Calu3 (cell line): ENCODE measurements at places on chromosomes 4 and X.

DNA sequence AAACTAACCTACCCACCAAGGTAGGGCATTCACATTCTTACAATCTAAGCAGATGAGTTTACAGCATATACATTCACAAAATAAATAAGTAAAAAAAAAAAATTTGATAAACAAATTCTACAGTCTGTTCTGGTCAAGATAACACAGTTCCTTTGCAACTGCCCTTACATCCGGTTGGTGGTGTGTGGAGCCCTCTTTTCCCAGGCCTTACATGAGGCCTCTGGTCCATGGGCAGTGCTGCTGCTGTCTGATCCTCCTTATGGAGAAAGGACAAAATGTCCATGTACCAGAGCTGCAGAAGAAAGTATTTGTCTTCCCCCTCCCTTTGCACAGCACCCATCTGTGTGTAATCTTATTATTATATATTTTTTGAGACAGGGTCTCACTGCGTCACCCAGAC, 2.2 kb upstream of the SEPTIN11 start:
- no peak for DNase-seq

GRCh38 chr4:176034936-176035335, 30.7 kb upstream of the WDR17 start:
- no peak for DNase-seq

GRCh38 chrX:108313669-108314068, 124.6 kb downstream of the COL4A6 start:
- DNase-seq = no peak

DNA sequence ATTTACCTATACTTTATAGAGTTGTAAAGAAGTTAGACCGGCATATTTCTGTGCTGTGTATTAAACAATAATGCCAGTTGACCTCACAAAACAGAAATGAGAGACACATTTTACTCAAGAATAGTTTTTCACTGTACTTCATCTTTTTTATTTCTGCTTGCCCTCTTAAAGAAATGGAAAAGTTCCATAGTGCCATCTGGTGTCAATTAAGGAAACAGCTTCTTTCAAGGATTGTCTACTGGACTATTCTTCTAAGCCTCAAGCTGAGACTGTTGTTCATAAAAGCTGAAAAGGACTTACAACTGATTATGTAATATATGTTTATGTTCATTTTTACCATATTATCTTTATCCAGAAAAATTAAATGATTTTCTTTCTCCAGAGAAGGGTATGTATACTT, 1523.7 kb downstream of the ARAP2 start:
- DNase-seq = no peak

DNA sequence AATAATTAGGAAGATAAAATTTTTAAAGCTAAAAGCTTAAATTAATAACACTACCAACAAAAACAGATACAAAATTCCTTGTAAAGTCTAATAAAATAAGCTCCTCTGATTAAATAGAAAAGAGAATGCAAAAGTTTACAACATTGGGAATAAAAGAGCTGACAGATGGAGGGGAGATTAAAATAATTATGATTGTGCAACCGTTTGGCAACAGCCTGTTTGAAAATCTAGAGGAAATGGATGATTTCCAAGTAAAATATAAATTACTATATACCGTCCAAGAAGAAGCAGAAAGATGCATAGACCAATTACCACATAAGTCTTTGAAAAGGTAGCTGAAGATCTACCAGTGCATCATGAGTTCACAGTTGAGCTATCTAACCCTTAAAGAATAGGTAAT, 46.4 kb upstream of the VBP1 start:
- no peak for DNase-seq

- DNase-seq = no peak
Observed at GRCh38 chr4:185576314-185576961, 41.1 kb upstream of the PDLIM3 start.

- no peak for DNase-seq
Observed at GRCh38 chr4:111512081-111512783, 633.0 kb upstream of the FAM241A start.

GRCh38 chr4:39102297-39102696, 40.3 kb downstream of the KLHL5 start:
- no peak for DNase-seq

GRCh38 chr4:1978226-1978625, 30.5 kb downstream of the NELFA start:
- no peak for DNase-seq

- no peak for DNase-seq
Observed at GRCh38 chrX:21528076-21528475, 130.1 kb downstream of the KLHL34 start.

- DNase-seq = no peak
Observed at GRCh38 chr4:3487861-3488260, 24.8 kb downstream of the DOK7 start.

DNA sequence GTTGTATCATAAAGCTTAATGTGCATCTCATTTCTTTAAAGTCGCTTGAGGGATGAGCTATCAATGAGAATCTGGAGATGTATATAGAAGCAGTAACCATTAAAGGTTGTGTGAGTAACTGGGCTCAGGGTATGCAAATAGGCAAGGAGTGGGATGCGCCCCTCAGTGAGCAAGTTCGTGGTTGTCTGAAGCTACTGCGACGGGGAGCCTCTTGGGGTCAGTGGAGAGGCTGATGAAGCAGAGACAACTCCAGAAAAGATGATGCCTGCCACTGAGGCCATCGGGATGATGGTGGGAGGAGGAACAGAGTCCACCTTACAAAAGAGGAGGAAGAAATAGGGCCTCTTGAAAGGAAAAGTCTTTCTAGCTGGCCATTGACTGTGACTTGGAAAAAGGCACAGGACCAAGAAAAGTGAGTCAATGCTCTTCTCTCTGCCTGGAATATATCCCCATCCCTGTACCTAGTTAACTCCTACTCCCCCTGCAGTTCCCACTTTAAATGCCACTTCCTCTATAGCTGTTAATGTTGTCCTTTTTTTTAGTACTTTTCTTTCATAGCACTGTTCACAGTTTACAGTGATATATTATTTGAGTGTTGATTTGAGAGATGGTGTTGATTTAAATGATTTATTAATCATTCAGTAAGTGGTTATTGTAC, 51.4 kb upstream of the LSM6 start:
- DNase-seq = no peak

- DNase-seq = no peak
Observed at GRCh38 chr4:173317004-173317403, 17.2 kb downstream of the HMGB2 start.

DNA sequence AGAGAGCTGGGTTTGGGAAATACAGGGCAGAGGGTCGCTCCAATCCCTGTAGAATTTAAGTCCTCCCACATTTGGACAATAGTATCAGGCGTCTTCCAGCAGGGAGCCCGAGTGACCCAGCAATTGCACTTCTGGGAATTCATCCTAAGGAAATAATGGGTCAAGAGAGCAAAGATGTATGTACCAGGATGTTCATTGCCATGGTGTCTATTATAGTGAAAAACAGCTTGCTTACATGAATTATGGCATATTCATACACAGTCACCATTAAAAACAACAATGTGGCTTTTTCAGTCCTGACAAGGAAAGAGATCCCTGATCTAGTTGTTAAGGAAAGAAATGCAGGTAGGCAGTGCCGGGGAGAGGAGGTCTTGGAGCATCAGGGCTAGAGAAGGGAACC, 167.7 kb downstream of the PJA1 start:
- DNase-seq = no peak
